ENCODE measurements at places on chromosomes 13 and 19.

- DNase-seq, result no peak
Measured at GRCh38 chr19:40623403-40624251, 22.5 kb downstream of the LTBP4 start.

GRCh38 chr19:15154002-15154612 is 46.7 kb downstream of the NOTCH3 start:
- DNase-seq, result no peak

- DNase-seq, result no peak
Measured at GRCh38 chr13:92429231-92429630, 797.4 kb upstream of the GPC6 start.

DNA sequence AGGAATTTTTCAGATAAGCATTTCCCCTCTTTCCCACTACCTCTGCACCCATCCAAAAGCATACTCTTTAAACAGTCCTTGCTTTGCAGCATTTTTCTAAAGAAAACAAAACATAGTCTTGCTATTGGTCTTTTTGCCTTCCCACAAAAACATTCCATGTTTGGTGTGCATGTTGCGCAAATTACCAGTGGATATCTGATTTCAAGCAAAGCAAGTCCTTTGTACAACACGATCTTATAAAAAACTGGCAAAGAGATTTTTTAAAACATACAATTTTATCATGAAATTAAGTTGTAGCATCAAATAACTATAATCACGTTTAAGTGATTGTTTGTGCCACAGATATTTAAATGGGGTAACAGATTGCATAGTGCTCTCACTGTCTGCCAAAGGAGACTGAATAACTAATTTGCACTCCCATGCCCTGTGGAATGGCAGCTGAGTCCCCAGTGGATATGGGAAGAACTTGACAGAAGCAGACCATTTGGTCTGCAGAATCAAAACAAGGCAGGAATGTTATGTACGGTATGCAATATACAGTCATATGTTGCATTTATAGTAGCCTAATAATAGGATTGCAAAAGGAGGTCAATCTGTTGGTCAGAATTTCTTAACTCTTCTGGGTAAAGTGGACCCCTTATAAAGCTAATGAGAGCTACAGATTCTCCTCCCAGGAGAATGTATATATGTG is 285.7 kb downstream of the TBC1D4 start:
- DNase-seq, result no peak

- DNase-seq, result no peak
Measured at GRCh38 chr19:30804751-30805150, 432.6 kb downstream of the ZNF536 start.

All from activated effector memory CD4-positive, alpha-beta T cell treated with Interleukin-2 at 50 U/mL for 16 hours (primary cell).